ENCODE measurements at places on chromosomes 1 and 21. TPM values are rescaled to one million over a fixed set of nuclear protein-coding genes. Genes with fewer than 3 reads are reported as not detected.

DNA sequence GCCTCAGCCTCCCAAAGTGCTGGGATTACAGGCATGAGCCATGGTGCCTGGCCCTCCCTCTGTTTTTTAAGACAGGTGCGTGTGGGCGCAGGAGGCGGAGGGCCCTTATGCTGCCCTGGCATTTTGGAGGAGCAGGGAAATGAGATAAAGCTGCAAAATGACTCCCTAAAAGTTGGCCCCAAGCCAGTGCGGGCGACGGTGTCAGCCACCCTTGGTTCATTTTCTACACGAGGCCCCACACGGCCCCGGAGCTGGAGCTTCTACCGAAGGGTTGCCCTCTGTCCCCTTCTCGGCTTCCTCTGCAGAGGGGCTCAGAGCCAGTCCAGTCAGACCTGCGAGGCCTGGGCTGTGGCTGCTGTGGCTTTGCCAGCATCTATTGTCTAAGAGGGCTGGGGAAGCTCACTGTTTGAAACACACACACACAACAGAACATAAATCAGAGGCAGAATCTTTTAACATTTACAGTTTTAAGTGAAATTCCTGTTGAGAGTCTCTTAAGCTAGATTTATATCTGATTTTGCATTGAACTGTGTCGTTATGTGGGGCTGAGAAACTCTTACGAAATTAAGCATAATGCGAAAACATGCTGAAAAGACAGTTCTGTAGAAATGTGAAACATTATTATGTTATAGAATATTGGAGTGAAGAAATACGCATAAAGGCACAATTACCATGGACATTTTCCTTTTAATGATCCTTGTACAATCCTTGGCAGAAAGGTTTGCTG lies 255.9 kb downstream of the CAMTA1 start:
- no peak for DNase-seq

The KLHDC7A gene
- not detected for total RNA-seq

DNA sequence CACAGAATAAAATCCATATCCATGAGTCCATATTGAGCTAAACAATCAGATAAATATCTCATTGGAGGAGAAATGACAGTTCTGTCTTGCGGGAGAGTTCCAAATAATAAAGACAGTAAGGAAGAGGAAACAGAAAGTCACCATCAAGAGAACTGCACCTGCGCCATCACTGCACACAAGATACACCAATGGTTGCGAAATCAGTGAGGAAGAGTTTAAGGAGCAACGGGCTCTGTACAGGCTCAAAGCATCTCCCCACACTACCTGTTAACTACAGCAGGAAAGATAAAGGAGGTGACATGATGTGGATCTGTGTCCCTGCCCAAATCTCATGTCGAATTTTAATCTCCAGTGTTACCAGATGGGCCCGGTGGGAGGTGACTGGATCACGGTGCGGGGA lies 7.8 kb downstream of the C2CD2 start:
- no peak for DNase-seq

The CCDC185 gene
- total RNA-seq = not detected

- no peak for DNase-seq
Measured at GRCh38 chr1:17763995-17764394, 8.9 kb downstream of the ACTL8 start.

DNA sequence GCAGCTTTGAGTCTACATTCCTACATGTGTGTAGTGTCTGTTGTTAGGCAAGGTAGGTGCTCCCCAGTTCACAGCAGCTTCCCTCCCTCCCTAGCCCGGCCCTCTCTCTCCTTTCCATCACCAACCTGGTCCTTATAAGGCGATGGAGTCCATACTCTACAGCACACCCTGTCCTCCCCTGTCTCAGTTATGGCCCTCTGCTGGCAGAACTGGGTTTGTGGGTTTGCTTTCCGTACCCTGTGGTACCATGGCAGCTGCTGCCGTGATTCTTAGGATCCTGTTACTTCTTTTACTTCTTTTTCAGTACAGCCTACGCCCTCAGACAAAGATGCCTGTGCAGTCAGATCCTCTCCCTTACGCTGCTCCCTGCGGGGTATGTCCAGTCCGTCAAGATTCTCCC lies 31.7 kb downstream of the AK5 start:
- DNase-seq = no peak

The COL24A1 gene
- total RNA-seq = 0.38 TPM

The SMIM1 gene
- 3.6 TPM for total RNA-seq

The MCL1 gene
- total RNA-seq = 210 TPM

The DOCK7 gene
- total RNA-seq = 39.4 TPM

GRCh38 chr1:66464802-66465201 lies 69.2 kb upstream of the SGIP1 start:
- DNase-seq = no peak

GRCh38 chr21:43864313-43864961 lies 586 bp upstream of the AGPAT3 start:
- DNase-seq = peak; percentile 80

- peak; percentile 68 for DNase-seq
Measured at GRCh38 chr1:151158326-151158725, 1.9 kb downstream of the TNFAIP8L2 start.

DNA sequence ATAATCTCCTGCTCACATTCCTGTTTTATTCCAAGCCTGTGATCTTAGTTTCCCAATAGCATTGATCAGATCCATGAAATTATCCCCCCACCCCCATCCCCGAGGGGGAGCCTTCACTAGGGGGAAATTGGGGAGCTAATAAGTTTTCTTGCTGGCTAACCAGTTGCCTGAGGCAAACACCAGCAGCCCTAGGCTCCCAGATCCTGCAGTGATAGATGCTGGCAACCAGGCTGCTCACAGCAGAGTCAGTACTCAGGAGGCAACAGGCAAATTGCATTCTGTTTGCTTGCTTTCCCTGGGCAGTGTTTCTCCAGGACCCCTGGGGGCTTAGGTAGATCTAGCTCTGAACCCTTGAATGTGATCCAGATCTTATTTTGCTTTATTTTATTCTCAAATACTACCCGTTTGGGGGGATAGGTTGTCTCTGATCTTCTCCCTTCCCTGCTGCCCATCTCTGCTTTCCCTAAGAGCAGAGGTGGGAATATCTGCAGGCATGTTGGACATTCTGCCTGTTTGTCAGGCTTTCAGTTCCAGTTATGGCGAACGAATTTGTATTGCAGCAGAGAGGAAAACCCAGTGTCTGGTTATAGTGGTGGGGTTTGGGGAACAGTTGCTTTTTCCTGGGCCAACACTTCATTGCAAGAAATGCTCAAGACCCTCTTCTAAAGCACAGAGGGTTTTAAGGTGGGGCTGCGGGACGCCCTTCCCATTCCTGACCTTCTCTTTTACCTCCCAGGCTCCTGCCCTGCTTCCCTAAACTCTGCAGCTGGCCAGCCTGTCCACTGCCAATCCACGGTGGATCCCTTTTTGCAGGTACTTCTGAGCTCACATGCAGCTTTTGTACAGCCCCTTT lies 289.8 kb upstream of the PLXNA2 start:
- no peak for DNase-seq

- DNase-seq = no peak
Measured at GRCh38 chr1:53862507-53862906, 24.4 kb upstream of the NDC1 start.

The TSPEAR gene
- 0.14 TPM for total RNA-seq

DNA sequence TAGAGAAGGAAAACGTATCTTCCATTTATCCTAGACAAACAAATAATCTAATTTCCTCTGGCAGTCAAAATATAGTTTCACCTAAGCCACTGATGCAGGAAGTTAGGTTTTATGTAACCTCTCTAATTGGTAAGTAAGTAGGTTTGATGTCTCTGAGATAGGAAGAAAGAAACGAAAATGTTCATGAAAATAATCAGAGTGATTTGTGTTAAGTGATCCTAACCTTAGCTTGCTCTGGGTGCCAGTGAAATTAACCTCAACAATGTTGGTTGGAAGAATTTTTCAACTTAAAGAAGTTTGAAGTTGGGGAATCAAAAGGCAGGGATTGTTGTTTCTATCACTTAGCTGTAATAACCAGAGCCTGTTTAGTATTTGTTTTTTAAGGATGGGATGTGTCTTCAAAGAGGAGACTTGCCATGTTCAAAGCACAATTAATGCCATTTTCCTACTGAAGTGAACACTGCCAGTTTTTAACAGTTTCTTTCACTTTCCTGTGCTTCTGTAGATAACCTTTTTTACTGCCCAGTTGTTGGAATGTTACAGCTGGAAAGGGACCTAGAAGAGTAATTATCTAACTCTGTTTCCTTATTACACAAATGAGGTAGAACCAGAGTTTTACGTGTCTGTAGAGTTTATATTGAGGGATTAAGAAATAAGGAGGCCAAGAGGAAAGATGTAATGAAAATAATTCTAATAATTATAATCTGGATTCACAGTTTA lies 18.4 kb downstream of the HIPK1 start:
- no peak for DNase-seq

DNA sequence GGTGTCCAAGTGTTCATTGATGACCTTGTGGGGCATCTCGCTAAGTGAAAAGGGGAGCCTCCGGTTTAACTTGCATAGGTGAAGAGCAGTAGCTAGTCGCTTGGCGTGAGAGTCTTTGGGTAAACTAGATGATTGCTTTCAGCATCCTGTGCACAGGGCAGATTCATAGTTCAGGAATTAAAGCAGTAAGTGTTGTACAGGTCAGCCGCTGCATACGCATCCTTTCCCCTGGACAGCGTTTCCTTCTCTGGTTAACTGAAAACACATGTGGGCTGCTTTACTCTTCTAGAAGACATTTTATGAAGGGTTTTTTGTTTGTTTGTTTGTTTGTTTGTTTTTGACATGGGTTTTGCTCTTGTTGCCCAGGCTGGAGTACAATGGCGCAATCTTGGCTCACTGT lies 12.1 kb downstream of the NDUFV3 start:
- no peak for DNase-seq

DNA sequence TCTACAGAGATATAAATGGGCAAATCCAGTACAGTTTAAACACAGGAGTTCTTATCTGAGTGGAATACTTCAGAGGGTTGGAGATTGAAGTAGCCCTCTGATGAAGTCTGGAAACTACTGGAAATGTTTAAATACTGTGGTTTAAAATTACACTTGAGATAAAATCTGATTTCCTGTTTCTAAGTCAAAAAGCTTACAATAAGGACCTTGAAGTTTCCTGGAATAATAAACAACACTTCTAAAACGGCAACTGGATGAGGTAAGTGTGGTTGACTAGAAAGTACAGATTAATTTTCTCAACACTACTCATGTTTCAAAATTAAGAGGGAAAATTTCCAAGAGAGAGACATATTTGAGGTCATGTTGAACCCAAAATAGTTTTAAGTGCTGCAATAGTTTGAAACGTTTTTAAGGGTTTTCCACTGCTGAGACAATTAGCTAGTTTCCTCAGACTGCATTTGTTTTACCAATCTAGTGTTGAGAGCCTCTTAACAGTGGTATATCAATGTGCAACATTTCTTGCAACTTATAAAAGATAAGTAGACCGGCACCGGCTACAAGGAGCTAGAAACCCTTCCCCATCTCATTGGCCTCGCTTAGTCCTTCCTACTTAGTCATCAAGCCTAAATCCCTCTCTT lies 27.4 kb downstream of the KCNA3 start:
- DNase-seq = no peak

DNA sequence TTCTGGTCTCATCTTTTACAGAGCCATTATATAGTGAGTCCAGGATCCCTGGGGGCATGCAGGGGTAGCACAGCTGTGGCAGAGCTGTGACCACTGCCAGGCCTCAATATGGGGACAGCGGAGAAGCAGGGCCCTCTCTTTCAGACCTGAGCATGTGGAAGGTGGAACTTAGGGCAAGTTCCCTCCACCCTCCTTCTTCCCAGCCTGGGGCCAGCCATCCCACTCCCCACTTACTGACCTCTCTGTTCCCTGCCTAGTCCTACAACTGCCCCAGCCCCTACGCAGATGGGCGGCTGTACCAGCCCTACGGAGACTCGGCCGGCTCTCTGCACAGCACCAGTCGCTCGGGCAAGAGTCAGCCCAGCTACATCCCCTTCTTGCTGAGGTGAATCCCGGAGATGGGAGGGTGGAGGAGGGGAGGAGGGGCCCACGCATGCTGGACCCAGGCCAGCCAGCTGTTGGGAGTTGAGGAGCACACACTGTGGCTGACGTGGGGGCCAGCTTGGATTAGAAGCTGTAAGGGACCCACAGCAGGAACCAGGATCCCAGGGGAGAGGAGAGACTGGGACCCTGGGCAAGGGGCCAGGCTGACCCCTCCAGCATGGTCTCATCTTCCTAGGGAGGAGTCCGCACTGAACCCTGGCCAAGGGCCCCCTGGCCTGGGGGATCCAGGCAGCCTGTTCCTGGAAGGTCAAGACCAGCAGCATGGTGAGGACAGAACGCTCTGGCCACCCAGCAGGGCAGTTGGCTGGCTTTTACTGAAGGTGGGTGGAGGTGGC lies 10.7 kb downstream of the PSRC1 start:
- DNase-seq = peak; percentile 78

- DNase-seq = no peak
Measured at GRCh38 chr21:44564886-44565598, 6.4 kb upstream of the KRTAP10-3 start.

GRCh38 chr1:161091093-161091492 lies 1.7 kb upstream of the NECTIN4 start:
- DNase-seq = no peak

The GBP7 gene
- not detected for total RNA-seq

DNA sequence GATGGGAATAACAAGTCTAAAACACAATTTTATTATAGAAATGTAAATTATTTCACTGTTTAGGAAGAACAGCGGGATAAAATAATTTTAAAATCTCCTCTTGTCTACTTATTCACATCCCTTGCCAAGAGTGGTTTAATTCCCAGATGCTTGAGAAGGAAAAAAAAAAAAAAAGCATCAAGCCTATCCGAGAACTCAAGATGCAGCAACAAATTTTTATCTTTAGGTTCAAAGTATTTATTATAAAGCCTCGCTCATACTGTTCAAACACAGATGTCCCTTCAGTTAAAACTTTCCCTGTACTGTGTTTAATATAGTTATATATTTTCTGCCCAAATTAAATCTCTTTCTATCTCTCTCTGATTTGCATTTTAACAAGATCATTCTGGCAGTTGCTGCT lies 1615.8 kb downstream of the PLA2G4A start:
- DNase-seq = no peak

GRCh38 chr1:30283199-30283962 lies 440.0 kb downstream of the MATN1 start:
- DNase-seq = no peak

- DNase-seq = no peak
Measured at GRCh38 chr21:38294609-38295008, 37.8 kb downstream of the KCNJ15 start.

DNA sequence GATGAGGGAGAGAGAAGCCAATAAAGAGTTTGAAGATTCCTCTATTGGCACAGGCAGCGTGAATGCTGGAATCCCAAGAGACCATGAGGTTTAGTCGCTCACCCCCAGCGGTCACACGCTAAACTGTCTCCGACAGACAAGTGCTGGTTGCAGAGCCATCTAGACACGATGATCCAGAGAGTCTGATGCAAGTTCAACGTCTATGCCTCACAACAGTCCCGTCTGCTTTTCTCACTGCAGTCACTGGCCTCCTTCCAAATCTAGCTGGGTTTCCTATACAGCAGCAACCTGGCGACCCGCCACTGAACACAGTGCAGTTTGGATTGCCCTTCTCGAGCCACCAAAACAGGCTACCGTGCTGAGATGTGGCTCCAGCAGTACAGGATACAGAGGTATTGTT lies 98.6 kb upstream of the KRTAP19-8 start:
- no peak for DNase-seq

- peak; percentile 29 for DNase-seq
Measured at GRCh38 chr1:43314233-43314632, 13.5 kb downstream of the TIE1 start.
